Regular cardiac myocyte (primary cell): ENCODE measurements at places on chromosomes 2 and 18. TPM values are rescaled to one million over a fixed set of nuclear protein-coding genes. Genes with fewer than 3 reads are reported as not detected.

Gene RAB27B
- total RNA-seq: 5.9 and 16.9 TPM in 2 replicates

Gene FAP
- total RNA-seq: 41.2 and 274 TPM in 2 replicates

Gene NT5DC4
- not detected in 2 replicates for total RNA-seq

Gene ALPP
- not detected in 2 replicates for total RNA-seq

Gene REG3G
- not detected in 2 replicates for total RNA-seq
